GM03348 (cell line): ENCODE measurements at places on chromosomes 13 and 19.

DNA sequence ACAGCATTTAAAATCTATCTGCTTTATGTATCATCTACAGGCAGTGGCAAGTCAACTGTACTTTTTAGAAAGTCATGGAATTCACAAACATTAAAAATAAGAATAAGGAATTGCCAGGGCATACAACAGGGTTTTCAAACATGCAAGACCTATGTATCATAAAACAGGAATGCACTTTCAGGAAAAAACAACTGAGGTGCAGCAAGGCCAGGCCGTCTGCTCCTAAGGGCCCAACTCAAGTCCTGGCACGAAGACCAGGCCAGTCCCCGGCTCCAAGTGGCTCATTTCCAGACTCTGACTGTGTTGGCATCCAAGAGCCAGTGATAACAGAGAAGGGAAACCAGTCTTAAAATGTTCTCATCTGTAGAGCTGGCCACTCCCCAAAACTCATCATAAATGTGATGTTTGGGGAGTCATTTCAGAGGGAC is 7.1 kb downstream of the RFX2 start:
- peak; percentile 83 for DNase-seq

DNA sequence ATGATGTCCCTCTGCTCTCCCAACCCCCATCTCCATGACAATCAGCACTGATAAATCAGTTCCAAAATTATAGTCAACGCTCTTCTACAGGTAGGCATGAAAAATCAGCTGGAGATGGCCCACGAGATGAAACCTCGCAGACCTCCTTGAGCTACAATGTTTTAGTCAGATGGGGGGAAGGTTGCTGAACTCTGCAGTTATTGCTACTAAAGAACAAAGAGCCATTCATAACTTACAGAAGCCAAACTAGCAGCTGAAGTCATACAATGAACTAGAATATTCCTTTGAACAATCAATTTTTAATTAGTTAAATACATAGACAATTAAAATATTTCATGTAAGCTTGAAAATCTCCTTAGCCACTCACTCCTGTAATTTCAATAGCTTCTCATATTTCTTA is 179.2 kb downstream of the NHLRC3 start:
- no peak for DNase-seq

- no peak for DNase-seq
These were observed 244.2 kb downstream of the UQCRFS1 start for GRCh38 chr19:28968721-28969120.

- DNase-seq, result no peak
These were observed 4.1 kb upstream of the ZNF841 start for GRCh38 chr19:52099497-52100138.

DNA sequence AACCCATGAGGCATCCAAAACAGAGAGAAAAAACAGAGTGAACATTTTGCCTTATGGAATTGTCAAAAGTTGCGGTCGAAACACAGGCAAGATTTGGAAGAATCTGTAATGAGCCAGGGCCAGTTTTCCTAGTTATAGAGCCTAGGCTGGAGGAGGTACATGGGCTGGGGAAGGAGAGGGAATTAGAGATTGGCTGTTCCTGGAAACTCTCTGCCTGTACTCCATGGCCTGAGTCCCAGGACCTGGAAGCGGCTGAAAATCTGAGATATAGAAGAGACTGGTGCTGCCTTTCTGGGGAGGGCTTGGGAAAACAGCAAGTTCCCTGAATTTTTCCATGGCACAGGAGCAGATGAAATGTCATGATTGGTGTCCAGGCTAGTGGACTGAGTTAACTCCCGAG is 122.8 kb upstream of the KLF12 start:
- DNase-seq, result no peak

- DNase-seq, result peak; percentile 39
These were observed 1591.5 kb downstream of the PCDH9 start for GRCh38 chr13:65638572-65639168.

DNA sequence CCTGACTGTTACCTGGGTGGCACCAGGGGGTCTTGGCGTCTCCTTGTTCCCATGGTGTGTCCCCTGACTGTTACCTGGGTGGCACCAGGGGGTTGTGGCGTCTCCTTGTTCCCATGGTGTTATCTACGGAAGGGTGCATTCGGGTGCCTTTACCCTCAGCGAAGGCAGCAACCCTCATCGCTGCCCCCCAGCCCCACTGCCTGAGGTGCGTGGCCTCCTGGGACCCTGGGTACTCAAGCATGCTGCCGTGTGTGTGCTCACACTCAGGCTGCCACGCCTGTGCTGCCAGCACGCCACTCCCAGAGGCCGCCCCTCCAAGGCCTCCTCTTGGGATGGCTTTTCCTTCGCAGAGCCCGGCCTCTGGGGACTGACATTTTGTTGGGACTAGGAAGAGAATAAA is 25.1 kb downstream of the TFDP1 start:
- no peak for DNase-seq

DNA sequence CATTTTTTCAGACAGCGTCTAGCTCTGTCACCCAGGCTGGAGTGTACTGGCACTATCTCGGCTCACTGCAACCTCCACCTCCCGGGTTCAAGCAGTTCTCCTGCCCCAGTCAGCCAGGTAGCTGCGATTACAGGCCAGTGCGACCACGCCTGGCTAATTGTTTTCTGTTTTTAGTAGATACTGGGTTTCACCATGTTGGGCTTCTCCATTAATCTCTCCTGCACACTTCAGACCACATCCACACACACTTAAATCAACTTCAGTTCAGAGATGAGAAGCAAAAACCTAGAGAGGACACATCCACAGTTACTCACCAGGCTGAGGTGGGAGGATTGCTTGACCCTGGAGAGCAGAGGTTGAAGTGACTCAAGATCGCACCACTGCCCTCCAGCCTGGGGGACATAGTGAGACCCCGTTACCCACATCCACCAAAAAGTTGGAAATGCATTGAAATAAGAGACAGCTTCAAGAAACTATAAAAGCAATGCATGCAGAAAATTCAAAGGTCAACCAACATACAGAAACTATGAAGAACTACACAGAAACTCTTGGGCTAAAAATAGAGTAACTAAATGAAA is 42.3 kb downstream of the ZNF611 start:
- no peak for DNase-seq

- DNase-seq, result no peak
These were observed 436.7 kb upstream of the ZNF507 start for GRCh38 chr19:31908496-31909225.

DNA sequence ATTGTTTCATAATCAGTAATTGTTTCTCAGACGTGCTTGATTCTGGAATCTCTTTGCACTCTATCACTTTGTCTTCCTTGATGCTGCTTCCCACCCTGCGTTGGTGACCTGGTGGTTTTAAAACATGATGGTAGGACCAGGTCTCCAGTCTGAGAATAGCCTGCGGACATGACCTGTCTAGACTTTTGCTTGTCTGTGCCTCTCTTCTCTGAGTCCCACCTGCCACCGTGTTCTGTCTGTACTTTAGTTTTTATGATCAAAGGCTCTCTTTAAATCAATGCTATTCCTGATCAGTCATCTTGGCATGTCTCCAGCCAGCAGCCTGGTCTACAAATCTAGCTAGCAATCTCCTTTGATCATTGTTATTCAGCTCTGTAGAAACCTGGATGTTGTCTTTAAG is 933.9 kb downstream of the DIAPH3 start:
- no peak for DNase-seq

GRCh38 chr13:46523972-46524752 is 28.8 kb upstream of the LRCH1 start:
- no peak for DNase-seq

DNA sequence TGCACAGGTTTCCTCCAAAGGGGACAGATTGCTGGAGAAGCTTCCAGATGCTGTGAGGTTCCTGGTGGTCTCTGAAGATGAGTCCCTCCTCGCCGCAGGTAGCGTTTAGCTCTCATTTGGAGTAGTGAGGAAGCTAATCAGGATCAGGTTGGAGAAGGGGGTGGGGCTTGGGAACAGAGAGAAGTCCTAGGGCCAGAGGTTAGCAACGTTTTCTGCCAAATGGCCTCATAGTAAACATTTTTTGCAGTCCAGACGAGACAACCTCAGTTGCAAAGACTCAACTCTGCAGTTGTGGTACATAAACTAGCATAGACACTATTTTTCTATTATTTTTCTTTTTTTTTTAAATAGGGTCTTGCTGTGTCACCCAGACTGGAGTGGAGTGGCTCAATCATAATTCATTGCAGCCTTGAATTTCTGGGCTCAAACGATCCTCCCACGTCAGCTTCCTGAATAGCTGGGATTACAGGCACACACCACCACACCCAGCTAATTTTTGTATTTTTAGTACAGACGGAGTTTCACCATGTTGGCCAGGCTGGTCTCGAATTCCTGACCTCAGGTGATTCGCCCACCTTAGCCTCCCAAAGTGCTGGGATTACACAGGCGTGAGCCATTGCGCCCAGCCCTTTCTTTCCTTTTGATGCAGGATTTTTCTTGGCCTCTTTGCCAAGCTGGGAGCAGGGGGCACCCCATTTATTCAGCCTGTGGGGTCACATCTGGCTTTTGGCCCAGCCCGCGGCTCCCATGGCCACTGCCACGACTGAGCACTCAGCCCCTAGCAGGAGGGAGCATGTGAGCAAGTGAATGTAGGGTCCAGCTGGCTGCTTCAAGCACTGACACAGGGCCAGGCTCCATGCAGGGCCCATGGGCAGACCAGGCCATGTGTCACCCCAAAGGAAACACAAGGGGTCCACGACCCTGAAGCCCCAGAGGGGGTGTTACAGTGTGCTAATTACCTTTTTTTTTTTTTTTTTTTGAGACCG is 34.4 kb upstream of the SIN3B start:
- DNase-seq, result no peak

DNA sequence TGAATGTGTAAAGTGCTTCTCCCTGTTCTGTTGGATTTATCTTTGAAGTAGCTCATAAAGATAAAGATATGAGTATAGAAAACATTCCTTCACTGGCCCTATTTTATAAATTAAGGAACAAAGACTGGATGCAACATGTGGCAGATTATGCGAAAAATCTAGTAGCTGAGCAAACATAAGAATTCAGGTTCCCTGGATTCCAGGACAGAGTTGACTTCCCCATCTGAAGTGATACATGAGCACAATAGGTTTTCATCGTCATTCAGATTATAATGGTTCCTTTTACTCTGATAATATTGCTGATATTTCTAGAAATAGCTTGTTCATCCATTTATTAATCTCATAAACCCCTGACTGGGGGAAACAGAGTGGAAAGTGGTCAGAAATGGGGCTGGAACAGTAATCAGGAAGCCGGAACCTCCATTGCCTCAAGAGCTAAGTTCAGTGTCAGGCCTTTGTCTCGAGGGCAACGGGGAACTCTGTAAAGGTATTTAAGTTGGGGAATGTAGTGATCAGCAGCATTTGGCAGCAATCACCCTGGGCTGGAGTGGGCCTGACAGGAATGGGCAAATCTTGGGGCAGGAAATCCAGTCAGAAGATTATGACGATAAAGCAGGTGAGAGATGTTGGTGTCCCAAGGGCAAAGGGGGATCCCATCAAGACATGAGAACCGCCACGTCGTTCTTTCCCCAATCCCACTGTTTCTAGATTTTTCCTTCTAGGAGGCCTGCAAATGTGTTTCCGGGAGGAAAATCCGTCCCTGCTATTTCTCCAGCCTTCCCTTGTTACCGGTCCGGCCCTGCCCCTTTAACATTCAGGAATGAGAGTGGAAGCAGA is 232.5 kb upstream of the SERP2 start:
- no peak for DNase-seq

- DNase-seq, result no peak
These were observed 63.4 kb downstream of the SLAIN1 start for GRCh38 chr13:77760893-77761292.

- DNase-seq, result no peak
These were observed at the start of gene AP2A1 for GRCh38 chr19:49766930-49767299. Gene AP2A1, plus strand, starts transcription at chr19:49767001. Its CDS starts 133 bp downstream, at chr19:49767134.

DNA sequence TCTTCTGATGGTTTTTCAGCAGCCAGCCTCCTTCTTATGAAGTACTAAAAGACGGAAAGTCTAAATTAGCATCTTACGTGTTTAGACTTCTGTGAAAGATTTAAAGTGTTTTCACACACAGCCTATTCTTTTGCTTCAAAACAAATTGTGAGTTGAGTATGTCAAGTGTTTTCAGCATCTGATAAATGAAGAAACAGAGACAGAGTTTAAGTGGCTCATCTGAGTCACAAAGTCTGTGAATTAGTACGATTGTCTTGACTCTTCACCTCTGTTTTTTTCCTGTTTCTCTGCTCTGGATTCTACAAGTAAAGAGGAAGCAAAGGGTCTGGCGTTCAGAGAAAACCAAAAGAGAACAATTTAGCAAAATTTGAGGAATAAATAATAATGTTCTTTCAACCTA is 116.4 kb downstream of the FRY start:
- DNase-seq, result no peak

- DNase-seq, result peak; percentile 20
These were observed 20.1 kb downstream of the PCCA start for GRCh38 chr13:100108913-100109507.

DNA sequence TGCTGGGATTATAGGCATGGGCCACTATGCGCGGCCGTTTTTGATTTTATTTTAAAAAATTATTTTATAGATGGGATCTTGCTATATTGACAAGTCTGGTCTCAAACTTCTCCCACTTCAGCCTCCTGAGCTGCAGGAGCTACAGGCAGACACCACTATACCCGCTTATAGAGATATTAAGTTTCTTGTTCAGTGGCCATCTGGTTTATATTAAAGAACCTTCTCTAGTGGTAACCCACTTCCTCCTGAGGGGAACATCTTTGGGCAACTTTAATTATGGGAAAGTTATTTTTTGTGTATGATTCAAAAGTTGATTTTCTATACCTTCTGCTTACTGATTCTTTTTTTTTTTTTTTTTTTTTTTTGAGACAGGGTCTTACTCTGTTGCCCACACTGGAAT is 172.7 kb downstream of the KLF5 start:
- DNase-seq, result peak; percentile 17

DNA sequence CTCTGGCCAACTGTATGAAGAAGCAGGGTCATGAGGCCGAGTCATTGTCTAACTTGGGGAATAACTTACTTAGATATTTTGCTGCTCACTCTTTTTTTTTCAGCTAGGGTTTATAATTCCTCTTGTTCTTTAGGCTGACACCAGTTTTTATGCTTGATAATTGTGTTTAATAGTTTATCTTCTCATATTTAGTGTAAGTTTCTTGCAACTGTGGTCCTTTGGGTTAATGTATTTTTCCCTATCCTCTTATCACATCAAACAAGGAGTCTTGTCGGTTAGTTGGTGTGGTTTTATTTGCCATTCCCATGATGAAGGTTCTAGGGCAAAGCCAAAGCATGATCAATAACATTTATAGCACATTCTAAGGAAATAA is 204.6 kb downstream of the NUFIP1 start:
- no peak for DNase-seq
